Stimulated activated CD8-positive, alpha-beta memory T cell treated with anti-CD3 and anti-CD28 coated beads, Interleukin-2, amount 100 ng/mL, for 48 hours (primary cell): ENCODE measurements at places on chromosomes 11 and 22.

- no peak for DNase-seq
Observed at GRCh38 chr11:124760205-124760652, 1.9 kb downstream of the ESAM start.

GRCh38 chr11:130464291-130464812 lies 15.9 kb downstream of the ADAMTS15 start:
- DNase-seq, result no peak

DNA sequence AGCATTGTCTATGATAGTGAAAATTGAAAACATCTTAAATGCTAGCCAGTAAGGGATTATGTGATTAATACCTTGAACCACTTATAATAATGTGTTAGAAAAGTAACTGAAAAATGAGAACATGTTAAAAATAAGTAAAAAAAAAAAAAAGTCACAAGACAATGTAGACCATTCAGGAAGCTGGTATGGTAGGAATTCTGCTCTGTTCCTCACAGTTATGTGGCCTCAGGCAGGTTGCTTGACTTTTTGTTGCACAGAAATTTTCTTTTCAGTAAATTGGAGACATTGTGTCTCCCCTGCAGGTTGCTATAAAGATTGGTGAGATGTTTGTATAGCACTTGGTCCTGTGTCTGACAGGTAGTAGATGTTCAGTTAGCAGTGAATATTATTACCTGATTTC lies 17.3 kb upstream of the PLET1 start:
- no peak for DNase-seq

DNA sequence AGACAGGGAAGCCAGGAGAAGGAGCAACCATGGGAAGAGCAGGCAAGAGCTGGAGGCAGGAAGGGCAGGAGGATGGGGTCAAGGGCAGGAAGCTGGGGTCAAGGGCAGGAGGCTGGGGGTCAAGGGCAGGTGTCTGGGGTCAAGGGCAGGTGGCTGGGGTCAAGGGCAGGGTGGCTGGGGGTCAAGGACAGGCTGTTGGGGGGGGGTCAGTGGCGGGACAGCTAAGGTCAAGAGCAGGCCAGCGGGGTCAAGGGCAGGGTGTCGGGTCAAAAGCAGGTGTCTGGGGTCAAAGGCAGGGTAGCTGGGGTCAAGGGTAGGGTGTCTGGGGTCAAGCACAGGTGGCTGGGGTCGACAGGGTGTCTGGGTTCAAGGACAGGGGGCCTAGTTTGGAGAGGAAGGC lies 24.2 kb downstream of the CPT1A start:
- DNase-seq, result no peak

GRCh38 chr11:132888226-132888625 lies 644.1 kb downstream of the OPCML start:
- no peak for DNase-seq

GRCh38 chr11:830295-831117 lies 2.2 kb upstream of the CD151 start:
- DNase-seq, result peak; percentile 64

- no peak for DNase-seq
Observed at GRCh38 chr11:122158171-122158570, 42.2 kb upstream of the BLID start.

GRCh38 chr11:81222491-81222890 lies 1511.2 kb downstream of the FAM181B start:
- no peak for DNase-seq

GRCh38 chr11:65595543-65596281 lies at the start of gene KCNK7:
TSS of gene KCNK7 (minus strand) at chr11:65595800. CDS start at chr11:65595772, 28 bp downstream.
- no peak for DNase-seq

DNA sequence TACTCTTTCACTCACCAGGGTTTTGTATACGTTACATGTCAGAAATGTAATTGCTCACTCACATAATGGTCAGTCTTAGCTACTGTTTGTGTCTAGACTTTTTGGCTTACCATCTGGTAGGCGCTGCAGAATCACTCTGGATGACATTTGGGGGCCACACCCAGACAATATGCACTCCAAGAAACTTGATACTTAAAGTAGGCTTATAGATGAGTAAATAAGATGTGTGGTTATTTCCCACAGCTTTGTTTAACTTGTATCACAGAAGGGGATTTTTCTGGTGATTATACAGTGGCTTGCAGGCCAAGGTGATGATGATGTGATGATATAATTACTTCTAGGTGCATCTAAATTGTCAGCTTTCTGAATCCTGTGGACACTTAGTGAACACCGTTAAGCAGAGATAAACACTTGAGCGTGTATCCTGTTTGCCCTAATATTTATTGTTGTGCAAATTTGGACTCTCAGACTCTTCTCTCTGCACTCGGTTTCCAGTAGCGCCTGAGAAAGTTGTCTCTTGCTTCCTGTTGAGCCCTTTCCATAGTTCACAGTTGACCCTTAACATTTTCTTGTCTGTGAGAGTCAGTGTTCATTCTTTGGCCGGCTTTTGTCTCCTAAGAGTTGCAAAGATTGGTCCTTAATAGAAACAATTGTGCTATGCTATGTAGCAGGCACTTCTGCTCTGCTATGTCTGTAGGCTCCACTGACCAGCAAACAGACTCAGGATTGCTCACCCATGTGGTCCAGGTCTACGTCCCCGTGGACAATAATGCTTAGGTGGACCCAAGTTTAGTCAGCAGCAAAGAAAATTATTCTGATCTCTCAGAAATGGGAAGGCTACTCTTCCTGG lies 89.3 kb downstream of the PRR5L start:
- no peak for DNase-seq

DNA sequence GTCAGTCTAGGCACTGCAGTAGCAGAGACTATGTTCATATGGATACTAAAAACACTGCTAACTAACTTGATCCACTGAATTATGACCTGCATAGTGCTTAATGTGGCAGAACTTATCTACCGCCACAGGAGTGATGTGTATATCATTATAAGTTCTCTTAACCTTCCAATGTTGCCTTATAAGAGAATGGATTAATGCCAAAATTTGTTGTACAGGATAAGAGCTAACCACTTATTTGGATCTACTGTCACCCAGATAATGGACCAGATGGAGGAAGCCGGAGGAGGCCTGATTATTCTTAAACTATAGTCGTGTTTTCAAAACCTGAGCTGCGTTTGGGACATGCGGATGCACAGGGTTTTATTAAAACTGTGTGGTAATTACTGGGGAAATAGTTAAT lies 1.9 kb upstream of the OR51B4 start:
- no peak for DNase-seq

DNA sequence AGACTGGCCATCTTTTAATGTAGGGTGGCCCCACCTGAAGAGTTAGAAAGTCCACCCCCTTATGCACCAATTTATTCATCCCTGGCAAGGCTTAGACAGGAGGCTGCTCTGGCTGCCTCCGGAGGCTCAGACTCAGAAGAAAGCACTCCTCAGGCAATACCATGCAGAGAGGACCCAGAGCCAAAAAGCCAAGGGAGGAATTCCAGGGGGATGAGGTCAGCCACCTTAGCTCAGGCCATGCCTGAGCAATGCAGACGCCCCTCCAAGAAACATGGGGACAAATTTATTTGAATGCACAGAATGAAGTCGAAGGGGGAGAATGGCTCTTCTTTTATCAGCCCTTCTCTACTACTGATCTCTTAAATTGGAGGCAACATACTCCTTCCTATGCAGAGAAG lies 39.7 kb upstream of the GLYAT start:
- no peak for DNase-seq

DNA sequence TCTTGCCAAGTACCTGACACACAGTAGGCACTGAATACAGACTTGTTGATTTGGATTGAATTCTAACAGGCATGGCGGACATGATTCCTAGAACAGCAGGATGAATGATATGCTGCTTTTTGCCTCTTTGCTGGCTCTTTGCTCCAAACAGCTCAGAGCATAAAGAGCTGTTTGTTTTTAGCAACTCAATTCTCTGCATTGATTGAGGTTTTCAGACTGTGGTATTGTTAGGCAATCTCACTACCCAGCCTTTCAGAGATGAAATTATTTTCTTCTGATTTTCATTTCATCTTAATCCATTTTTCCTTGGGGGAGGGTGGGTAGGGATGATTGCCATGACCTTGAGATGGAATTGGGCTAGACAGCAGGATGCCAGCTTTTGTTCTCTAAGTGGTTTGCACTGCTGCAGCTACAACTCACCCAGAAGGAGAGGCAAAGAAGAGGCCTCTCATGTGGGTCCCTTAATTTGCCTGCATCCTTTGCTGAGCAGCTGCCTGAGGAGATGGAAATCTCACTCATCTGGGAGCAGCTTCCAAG lies 20.5 kb downstream of the COA4 start:
- DNase-seq, result no peak

- DNase-seq, result no peak
Observed at GRCh38 chr11:12248330-12248729, 129.0 kb upstream of the PARVA start.

- no peak for DNase-seq
Observed at GRCh38 chr11:81888391-81888790, 845.3 kb downstream of the FAM181B start.
